ENCODE measurements at places on chromosomes 4 and X.

DNA sequence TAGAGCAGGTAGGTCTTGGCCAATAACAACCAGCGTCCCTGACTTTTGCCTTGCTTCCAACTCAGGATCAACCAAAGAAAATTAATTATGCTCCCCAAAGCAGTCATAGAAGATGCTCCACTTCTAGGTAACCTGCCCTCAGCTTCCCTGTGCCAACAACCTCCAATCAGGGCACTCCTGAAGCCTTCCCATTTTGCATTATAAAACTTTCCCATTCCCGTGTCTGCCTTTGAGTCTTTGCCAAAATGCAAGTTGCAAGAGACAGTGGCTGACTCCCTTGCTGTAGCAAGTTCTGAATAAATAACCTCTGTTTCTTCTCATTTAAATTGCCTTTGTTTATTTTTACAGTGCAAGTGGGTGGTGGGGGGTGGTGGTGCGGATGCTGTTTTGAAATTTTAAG is 418.0 kb downstream of the PACRGL start:
- DNase-seq: no peak

DNA sequence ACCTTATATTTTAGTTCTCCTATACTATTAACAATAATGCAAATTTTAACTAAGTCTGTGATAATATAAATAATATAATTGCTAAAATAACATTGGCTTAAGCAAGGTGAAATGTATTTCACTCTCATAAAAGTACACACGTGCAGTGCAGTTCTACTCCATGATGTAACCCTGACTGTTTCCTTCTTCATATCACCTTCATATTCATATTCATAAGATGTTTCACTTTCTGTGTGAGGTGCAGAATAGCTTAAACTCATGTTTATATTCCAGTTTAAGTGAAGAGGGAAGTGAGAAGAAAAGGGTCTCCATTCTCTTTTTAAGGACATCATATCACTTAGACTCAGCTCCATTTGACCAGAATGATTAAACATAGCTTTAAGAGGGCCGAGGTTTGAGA is 1810.0 kb upstream of the PCDH10 start:
- no peak for DNase-seq

- no peak for DNase-seq
Observed at GRCh38 chr4:142435599-142436235, 410.4 kb downstream of the INPP4B start.

- no peak for DNase-seq
Observed at GRCh38 chr4:83831588-83831987, 295.7 kb downstream of the GPAT3 start.

- DNase-seq: no peak
Observed at GRCh38 chrX:31376408-31377022, 304.7 kb upstream of the FTHL17 start.

DNA sequence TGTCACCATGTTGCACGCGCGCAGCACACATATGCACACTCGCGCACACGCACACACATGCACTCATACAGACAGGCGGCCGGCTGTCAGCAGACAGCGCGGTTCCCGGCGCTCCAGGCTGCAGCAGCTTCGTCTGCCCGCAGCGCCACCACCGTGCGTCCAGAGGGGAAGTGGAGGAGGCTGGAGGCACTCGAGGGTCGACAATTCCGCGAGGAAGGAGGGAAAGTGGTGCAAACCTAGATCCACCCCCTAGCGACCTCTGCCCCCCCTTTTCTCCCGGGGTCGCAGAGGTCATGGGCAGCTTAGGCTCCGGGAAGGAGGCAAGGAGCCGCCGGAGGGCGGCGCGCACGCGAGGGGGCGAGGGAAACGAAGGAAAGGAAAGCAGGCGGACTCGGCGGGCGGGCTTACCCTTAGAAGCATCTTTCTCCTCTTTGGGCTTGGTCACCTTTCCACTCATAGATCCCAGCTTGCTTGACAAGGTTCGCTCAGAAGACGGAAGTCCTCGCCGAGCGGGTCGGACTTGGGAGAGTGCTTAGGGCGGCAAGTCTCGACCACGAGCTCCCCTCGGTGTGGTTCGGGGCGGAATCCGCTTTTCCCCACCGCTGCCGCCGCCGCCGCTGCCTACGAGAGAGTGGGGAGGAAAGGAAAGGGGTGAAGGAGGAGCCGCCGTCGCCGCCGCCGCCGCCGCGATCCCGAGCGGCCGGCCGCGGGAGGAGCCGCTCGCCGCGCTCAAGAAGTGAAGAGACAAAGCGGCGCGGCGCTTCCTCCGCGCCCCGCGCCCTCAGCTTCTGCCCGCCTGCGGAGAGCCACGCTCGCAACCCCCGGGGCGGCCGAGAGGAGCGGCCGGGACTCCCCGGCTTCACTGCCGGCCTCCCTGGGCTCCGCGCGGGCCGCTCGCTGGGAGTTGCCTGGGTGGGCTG is 326.6 kb upstream of the F9 start:
- DNase-seq: peak; percentile 72

DNA sequence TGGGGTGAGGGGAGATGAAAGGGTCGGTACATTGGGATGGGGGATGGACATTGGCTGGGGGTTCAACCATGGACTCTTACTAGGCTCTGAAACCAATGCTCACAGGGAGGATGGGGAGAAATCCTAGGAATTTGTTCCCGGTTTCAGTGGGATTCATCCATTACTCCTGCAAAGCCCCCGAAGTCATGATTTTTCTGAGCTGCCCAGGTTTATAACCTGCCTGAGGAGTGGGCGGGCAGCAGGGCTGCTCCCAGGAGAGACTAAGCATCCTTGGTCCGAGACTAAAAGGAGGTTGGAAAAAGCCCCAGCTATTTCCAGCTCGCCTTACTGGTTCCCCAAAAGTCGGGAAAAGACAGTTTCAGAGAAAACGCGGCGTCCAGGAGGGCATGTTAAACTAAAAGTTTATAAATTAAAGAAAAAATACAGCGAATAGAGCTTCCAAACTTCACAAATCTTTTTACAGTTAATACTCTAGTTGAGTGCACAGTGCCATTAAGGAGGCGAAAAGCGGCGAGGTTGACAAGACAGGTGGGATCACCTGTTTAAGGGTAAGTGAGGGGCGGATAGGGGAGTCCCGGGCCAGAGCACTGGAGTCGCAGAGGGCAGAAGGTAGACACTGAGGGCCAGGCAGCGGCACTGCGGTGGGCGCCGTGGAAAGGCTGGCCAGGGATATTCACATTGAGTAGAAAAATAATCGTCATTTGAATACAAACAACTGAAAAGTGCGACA is 3.7 kb downstream of the NKX3-2 start:
- peak; percentile 20 for DNase-seq

DNA sequence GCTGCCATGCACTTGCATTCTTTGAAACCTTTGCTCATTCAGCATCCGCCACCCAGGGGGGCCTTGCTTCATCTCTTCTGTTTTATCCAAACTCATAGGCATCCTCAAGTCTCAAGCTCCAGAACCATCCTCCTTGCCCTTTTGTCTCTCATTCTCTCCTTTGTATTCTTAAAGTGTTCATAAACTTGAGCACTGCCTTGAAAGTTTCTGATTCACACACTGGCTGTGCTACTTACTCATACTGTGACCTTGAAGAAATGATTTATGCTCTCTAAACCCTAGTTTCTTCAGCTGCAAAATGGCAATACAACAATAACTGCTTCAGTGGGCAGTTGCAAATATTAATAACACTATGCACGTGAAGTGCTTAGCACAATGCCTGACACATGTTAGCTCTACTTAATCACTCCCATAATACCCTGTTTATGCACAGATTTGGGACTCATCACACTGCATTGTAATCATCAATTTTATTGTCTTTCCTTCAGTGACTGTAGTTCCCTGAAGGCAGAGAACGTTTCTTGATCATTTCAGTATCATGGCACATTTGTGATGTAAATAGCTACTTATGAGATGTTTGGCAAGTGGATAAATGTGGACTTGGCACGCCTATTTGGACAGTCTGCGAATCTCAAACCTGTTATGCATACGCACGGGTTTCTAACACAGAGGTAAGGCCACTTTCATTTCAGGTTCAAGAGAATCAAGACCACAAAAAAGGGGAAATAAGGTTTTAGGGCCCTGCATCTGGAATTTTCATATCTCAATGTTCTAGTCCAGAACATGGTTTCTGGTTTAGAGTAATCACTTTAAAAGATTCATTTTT is 291.0 kb downstream of the LDB2 start:
- no peak for DNase-seq

- no peak for DNase-seq
Observed at GRCh38 chr4:54395013-54395527, 166.0 kb downstream of the PDGFRA start.

GRCh38 chr4:117577686-117578311 is 456.5 kb upstream of the NDST3 start:
- no peak for DNase-seq

- DNase-seq: peak; percentile 51
Observed at GRCh38 chr4:42906891-42907759, 14.6 kb downstream of the GRXCR1 start.

DNA sequence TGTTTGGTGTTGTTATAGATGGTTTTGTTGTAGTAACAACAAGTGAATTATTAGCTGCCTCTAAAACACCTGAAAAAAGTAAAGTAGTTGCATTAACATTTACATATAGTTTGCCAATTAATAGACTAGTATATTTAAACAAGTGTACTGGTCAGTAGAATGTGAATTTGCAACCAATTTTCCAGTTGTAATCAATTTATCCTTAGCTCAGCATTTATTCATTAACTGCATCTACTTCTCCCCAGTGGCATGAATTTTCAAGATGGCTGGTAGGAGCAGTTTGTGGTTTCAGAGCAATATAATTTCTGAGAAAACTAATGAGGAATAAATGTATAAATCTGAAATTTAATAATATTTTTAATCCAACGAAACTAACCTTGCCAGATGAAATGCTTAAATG is 37.9 kb downstream of the EMCN start:
- no peak for DNase-seq

DNA sequence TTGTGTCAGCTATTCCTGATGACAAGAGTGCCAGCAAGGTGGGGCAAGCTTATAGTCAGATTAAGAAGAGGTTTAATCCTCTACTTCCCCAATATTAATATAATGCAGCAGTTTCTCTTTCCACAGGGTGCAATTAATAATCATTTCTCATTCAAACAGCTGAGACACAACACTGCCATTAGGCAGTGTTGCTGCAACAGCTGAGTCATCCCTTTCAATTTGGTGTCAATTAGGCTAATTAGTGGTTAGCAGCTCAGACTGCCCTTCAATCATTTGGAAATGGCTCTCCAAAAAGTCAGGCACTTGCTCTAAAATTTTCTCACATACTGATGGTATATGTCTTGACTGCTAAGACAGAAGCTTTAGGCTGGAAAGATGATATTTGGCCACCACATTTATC is 265.7 kb upstream of the FAM241A start:
- DNase-seq: no peak

DNA sequence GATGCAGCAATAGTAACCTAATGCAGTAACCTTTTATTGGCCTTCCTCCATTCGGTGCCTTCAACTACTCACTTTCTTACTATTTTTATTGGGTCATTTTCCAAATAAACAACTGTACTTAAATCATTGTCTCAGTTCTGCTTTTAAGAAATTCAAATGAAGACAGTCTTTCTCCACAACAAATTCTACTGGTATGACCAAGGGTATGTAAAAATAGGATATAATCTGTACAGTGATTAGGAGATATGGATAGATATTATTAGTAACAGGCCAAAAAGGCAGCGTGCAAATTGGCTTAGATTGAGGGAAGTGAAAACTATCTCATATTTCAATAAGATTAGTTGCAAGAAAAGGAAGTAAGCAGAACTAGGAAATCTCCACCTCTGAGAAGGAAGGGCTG is 177.4 kb upstream of the PPP1R2C start:
- no peak for DNase-seq

DNA sequence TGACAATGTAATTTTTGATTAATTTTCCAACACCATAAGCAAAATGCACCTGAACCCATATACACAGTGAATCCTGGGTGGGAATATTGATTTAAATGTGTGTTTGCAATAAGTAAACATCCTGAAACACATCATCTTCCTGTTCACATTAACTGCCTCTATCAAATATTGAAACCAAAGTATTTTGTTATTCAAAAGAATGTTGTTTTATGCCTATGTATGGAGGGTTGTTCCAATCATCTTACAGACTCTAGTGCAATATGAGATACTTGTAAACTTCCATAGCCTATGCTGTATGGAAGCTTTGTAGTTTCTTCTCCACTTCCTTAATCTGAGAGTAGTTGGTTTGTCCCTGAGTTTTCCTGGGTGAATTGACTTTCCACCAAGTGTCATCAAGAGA is 105.4 kb upstream of the SLC7A11 start:
- DNase-seq: no peak

DNA sequence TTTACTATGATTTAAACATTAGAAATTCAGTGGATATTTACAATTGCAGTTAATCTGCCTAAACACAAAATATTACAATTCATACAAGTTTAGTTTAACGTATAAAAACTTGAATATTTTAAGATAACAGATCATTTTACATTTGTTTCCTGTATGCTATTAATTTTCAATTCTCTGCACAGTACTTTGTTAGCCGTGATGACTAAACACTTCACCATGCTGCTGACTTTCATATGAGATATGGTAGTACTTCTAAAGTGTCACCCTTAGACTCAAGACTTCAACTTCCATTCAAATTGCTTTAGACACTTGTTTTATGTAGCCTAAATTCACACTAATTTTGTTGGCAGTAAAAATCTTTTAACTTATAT is 1646.4 kb upstream of the ADGRL3 start:
- no peak for DNase-seq

- DNase-seq: no peak
Observed at GRCh38 chr4:34972189-34972588, 1272.1 kb downstream of the ARAP2 start.
